Myocyte (in vitro differentiated cells): ENCODE measurements at places on chromosomes 12 and 14.

GRCh38 chr12:46432325-46432724 is 59.8 kb upstream of the SLC38A2 start:
- DNase-seq, result no peak

- DNase-seq, result no peak
These were observed 152.0 kb upstream of the AVPR1A start for GRCh38 chr12:63302941-63303536.

DNA sequence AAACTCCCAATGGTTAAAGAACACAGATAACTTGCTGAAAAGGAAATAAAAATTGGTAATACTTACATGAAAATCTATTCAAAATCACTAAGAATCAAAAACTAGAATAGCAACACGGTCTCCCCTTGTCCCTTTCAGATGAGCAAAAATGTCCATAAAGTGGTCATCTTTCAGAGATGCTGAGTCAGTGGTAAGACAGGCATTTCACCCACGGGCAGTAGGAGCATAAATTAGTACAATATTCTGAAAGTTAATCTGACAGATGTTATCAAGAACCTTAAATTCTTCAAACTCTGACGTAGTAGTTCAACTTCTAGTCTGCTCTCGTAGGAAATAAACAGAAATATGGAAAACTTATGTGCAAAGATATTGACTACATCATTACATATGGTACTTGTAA is 33.1 kb upstream of the GNPNAT1 start:
- DNase-seq, result no peak

DNA sequence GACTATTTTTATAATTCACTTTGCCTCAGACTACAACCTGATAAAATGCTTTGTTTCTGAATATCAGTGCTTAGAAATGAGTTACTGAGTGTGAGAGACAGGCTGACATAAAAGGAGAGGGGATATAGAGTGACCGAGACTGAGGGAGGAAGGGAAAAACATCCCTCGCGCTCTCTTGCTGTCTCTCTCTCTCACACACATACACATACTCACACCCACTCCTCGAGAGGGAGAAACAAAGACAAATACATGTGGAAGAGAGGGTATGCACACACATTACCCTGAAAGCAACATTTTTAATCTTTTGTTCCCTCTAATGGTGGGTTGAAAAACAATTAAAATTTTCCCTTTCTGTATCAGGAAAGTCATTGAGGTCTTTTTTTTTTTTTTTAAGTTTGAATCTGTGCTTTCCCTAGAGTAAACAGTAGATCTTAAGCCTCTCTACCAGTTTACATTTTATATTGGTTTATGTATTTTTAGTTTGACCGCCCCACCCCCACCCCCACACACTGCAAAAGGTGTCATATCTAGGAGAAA is 45.3 kb downstream of the FRS2 start:
- DNase-seq, result no peak

DNA sequence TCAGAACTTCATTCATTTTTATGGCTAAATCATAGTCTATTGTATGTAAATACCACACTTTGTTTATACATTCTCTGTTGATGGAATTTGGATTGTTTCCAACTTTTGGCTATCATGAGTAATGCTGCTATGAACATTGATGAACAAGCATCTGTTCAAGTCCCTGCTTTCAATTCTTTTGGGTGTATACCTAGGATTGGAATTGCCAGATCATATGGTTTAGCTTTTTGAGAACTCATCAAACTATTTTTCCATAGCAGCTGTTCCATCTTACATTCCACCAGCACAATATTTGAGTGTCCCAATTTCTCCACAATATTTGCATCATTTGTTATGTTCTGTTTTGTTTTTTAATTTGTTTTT is 52.3 kb upstream of the CCND2 start:
- DNase-seq, result no peak

GRCh38 chr14:93972618-93973205 is 3.7 kb downstream of the ASB2 start:
- no peak for DNase-seq
